Ureter (tissue), 1 donor: ENCODE measurements at places on chromosomes 16 and 17. TPM values are rescaled to one million over a fixed set of nuclear protein-coding genes. Genes with fewer than 3 reads are reported as not detected.

DNA sequence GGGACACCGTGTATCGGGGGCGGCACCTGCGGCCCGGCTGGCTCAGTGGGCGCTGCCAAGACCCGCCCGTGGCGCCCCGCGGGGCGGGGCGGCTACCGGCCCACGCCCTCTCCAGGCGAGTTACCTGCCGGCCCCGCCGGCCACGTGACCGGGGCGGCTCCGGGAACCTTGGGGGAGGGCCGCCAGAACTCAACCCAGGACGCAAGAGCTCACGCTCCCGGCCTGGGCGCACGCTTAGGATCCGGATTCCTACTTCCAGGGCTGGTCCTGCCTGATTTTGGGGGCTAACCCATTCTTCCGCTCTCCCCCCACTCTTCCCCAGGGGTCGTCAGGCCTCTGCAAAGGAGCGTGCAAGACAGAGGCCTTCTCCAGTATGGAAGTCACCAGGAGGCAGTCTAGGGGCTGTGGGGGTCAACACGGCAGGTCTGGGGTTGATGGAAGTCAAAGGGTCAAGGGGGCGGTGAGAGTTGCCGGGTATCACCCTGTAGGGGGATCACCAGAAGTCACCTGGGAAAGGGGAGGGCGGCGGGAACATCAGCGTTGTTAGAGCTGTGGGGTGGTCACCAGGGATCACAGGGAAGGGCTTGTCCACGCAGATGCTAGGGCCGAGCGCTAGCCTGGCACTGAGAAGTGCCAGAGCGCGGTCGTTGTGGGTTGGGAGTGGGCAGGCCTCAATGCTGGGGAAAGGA, 354 bp upstream of the ESRP2 start:
- DNase-seq: peak; percentile 87

DNA sequence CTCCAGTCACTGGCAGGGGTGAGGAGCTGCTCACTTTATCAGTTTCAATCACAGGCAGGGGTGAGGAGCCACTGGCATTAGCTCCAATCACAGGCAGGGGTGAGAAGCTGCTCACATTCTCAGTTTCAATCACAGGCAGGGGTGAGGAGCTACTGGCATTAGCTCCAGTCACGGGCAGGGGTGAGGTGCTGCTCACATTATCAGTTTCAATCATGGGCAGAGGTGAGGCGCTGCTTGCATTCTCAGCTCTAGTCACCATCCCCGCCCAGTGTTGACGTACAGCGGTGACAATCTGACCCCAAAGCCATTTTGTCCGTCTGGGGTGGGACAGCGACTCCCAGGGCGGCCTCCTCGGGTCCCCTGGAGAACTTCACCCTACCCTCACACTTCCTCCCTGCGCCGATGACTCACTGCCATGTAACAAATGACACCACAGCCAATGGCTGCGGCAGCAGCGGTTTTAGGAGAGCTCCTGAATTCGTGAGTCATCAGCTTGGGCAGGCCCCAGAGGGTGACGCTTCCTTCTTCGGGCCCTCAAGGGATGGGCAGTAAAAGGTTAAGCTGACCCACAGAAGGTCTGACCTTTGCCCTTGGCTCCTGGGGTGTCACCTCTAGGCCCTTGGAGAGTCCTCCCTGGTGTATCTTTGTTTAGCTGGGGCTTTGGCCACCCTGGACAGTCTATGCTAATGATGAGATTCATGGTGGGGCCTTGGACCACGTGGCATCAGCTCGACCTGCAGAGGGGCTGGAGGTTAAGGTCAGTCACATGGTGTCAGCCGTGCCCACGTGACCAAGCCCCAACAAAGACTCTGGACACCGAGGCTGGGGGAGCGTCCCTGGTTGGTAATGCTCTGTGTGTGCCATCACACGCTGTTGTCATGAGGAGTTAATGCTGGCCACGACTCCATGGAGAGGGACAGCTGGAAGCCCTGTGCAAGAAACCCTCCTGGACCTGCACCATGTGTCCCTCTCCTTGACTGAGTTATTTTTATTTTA, 171.7 kb downstream of the C16orf95 start:
- DNase-seq: no peak

- no peak for DNase-seq
Measured at GRCh38 chr16:47731252-47731651, 270.1 kb downstream of the PHKB start.

GRCh38 chr17:44222112-44222869, 2.8 kb upstream of the UBTF start:
- DNase-seq: peak; percentile 86

DNA sequence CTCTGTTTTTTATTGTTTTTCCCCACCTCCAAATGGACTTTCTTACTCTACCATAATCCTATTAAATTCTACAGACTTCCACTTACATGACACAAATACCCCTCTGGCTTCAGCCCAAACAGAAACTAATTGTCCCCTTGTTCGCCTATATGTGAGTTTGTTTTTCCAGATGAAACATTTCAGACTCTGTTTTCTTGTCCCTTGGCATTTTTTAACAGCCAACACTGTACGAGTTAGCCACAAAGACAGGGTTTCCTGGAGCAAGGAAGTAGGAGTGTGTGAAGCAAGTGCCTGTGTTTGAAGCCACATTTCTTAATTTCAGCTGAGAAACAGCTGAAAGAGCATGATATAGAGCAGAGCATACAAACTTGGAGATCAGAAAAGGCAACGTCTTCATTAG, 382.2 kb upstream of the CDH5 start:
- DNase-seq: no peak

- DNase-seq: no peak
Measured at GRCh38 chr17:75874323-75875181, 3.8 kb downstream of the TRIM47 start.

The KRT15 gene
- total RNA-seq: 147 TPM

The FOXL1 gene
- 10.9 TPM for total RNA-seq

The FOXJ1 gene
- total RNA-seq: 2.5 TPM

DNA sequence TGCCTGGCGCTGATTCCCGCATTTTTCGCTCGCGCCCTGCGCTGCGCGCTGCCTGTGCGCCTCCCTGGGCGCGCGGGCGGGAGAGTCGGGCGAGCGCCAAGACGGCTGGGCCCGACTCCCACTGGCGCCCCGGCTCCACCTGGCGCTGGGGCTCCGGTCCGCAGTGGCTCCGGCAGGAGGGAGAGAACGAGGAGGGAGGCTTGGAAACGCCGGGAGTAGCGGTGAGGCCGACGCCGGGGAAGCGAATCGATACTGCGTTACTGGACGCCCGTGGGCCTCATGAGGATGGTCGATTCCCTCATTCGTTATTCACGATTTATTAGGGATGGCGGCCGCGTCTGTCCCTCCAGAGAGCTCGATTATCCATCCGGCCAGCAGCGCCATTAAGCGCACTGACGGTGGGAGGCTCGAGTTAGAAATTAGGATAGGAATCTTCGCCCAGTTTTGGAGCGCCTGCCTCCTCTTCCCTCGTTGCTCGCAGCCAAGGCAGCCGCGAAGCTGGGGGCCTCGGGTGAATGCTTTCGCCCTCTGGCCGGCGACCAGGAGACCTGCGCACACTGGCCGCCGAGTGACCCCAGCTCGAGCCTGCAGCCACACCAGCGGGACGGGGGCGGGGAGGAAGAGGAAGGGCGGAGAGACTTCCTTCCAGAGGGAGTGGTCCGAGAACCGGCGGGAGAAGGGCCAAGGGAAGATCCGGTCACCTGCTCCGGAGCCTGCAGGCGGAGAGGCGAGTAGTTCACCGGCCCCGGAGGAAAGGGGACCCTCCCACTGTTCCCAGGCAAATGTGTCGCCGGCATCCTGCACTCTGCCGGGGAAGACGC, 1.3 kb upstream of the PCGF2 start:
- peak; percentile 92 for DNase-seq

The HOXB4 gene
- total RNA-seq: 28.7 TPM

The PRR15L gene
- total RNA-seq: 12.2 TPM

- DNase-seq: no peak
Measured at GRCh38 chr16:10242097-10242496, 59.9 kb upstream of the GRIN2A start.

The ZSCAN10 gene
- total RNA-seq: not detected

DNA sequence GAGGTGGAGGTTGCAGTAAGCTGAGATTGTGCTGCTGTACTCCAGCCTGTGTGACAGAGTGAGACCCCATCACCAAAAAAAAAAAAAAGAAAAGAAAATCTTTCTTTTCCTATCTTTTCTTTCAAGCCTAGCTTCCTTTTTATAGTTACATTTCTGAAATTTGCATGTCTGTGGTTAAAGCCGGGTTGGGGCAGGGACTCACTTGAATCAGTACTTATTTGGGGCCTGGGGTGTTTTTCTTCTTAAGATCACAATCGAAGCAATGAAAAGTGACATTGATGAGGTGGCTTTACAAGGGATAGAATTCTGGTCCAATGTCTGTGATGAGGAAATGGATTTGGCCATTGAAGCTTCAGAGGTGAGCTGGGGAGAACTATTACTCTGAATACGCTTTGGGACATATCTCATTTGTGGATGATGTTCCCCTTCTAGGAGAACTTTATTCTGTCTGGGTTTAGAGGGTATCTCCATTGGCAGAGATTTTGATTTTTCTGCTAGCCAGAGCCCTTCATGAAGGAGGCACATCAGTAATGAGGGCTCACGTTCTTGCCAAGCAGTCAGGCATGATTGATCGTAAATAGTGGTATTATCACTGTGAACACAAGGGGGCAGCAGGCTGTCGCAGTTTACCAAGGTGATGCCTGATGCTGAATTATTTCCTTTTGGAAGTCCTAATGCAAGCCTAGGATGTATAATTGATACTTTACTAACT, 14.3 kb downstream of the KPNB1 start:
- peak; percentile 59 for DNase-seq

GRCh38 chr16:28543072-28543471, 4.3 kb upstream of the NUPR1 start:
- DNase-seq: peak; percentile 60

DNA sequence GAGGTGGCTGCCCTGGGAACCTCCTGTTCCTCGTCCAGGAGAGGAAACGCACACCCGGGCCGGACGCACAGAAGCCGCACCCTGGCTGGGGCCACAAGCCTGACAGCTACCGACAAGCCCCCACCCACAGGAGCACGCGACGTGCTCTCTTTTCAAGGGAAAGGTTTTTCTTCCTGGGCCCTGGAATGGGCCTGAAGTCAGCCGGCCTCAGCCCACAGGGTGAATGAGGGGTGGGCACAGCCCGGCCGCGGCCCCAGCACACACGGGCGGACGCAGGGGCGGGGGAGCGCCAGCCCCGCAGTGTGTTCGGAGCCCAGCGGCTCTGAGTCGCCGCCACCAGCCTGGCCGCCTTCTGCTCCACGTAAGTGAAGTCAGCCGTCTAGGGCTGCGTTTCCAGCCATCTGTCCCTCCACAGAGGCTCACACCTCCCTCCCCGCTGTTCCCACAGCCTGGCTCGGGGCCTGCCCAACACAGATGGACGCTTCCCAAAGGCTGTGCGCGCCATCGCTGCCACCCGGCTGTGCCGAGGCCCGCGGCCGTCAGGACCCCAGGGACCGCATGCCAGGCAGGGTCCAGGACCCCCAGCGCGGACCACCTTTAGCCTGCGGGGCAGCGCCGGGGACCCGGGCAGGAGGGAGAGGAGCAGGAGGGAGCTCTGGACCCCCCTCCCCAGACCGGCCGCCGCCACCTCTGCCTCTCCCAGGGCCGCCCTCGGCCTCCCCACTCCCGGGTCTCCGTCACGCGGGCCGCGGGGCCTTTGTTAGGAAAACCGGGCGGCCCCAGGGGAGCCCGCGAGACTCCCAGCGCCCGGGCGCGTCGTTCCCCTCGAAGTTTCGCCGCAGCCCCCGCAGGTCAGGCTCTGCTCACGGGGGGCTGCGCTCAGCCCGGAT, 36.8 kb downstream of the CBFA2T3 start:
- no peak for DNase-seq
